ENCODE measurements at places on chromosomes 5 and 9.

DNA sequence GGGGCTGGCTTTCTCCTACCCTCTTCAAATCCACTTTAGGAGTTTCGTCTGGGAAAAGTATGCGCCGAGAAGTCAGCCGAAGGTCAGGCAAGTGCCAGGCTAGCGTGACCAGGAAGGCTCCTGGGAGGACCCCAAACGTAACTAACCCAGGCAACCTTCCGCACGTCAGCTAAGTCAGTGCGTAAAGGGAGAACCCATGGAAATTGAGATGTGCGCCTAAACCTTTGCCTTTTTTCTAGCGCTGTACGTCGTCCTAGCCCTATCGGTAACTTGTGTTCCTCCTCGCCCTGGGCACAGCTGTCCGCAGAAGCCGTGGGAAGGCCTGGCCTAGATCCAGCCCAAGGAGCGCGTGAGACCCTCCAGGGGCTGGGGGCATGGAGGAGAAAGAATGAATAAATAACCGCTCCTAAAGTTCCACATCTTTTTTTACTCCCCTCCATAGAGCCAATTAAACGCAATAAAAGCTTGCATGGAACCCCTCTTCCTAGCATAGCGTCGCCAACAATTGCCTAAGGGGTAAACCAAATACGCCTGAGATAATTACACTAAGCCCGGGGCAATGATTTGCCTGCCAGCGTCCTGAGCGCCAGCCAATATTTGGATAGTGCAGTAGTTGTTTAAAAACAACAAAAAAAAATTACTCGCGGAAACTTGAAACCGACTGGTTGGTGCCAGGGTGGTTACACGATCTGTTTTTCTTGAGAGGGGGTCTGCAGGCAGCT lies 4.0 kb upstream of the FOXB2 start:
- peak; percentile 68 for DNase-seq

GRCh38 chr5:80064124-80064523 lies 29.0 kb downstream of the THBS4 start:
- DNase-seq, result no peak

- no peak for DNase-seq
These were observed at the start of gene SELENOP for GRCh38 chr5:42811591-42812446. TSS of gene SELENOP (minus strand) at chr5:42811892. CDS start at chr5:42808353, 3,539 bp downstream.

DNA sequence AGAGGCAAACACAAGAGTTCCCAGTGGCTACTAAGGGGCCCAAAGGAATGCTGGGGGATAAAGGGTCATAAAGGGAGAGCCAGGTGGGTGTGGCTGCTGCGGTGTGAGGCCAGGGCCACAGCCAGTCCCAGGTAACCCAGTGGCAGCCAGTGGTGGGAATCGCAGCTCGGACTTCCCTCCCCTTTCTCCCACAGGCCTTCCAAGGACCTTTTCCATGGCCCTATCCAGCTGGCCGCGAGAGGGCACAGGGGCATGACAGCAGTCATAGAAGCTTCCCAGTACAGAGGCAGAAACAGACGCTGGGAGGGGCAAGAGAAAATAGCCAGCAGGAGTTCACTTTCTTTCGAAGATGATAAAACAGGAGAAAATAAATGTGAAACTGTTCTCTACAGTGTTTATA lies 257.6 kb downstream of the SEMA5A start:
- no peak for DNase-seq

GRCh38 chr5:142870532-142871362 lies 100.6 kb downstream of the ARHGAP26 start:
- DNase-seq, result no peak

DNA sequence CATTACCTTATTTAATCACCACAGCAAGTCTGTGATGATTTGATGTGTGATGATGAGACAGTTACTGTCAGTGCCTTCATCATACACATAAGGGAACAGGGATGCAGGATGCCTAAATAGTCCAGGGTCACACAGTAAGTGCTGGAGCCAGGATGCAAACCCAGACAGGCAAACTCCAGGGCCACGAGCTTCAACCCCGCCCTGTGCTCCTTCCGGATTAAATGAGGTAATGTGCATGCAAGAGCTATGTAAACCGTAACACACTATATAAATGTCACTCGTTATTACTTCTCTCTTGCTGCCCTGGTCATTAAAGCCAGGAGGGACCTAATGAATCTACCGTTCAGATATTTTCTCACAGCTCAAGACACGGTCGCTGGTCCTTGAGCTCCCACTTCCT lies 12.8 kb downstream of the SMIM23 start:
- DNase-seq, result no peak

- no peak for DNase-seq
These were observed 28.8 kb downstream of the RAI14 start for GRCh38 chr5:34684980-34685352.

DNA sequence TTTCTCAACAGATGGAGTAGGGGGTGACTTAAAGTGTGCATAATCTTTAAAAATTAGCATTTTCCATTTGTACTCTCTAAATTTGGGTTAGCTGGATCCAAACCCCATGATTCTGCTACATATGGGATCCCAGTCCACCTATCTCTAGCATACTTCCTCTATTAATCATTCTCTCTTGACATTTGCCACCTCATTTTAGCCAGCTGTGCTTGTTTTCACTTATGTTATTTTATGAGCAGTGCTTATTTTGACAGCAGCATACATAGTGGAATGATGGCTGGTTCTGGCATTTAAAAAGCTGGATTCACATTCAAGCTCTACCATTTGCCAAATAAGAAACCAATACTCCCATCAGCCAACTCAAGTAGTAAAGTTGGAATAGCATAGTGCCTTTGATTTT lies 22.5 kb upstream of the SNX18 start:
- no peak for DNase-seq

DNA sequence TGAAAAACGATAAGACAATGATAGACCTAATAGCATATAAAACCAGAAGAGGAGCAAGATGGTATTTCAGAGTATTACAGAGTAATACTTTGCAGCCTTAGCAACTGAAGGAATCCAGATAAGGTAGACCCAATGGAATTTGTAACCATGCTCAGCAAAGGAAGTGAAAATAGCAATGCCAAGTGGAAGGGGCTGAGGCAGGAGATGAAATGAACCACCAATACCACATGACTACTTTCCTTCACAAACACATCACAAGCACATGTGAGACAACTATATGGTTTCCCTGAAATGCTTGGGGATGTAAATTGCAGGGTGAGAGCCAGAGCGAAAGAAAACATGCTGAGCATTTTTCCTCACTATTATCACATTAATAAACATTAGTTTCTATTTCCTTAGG lies 79.8 kb upstream of the MELK start:
- DNase-seq, result no peak

DNA sequence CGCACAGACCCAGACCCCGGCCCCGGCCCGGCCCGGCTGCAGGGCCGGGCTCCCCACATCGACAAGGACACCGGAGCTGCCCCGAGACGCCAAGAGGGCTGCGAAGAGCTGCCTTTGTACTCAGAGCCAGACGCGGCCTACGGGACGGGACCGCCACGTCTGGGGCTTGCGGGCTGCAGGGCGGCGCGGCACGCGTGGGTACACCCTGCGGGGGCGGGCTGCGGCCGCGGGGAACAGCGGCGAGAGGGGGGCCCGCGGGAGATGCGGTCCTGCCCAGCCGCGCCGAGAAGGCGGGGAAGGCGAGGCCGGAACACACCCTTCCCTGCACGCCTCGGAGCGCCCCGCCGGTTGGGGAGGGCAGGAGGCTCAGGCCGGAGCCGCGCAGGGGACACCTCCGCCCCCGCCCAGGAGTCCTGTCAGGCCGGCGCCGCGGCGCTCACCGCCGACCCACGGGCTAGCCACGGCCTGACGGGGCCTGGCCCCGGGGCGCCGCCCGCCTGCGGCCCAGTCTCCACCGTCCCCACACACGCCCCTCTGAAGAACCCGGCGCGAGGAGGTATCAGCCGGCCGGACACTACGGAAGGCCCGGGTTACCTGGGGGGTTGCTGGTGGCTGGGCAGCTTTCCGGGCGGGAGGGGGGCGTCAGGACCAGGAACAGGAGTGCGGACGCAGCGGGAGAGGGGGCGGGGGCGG lies 478 bp downstream of the RAB14 start:
- DNase-seq, result peak; percentile 3

- no peak for DNase-seq
These were observed 40.6 kb upstream of the SLIT3 start for GRCh38 chr5:169341556-169341955.

GRCh38 chr9:117704597-117704996 lies 394 bp downstream of the TLR4 start:
- no peak for DNase-seq

DNA sequence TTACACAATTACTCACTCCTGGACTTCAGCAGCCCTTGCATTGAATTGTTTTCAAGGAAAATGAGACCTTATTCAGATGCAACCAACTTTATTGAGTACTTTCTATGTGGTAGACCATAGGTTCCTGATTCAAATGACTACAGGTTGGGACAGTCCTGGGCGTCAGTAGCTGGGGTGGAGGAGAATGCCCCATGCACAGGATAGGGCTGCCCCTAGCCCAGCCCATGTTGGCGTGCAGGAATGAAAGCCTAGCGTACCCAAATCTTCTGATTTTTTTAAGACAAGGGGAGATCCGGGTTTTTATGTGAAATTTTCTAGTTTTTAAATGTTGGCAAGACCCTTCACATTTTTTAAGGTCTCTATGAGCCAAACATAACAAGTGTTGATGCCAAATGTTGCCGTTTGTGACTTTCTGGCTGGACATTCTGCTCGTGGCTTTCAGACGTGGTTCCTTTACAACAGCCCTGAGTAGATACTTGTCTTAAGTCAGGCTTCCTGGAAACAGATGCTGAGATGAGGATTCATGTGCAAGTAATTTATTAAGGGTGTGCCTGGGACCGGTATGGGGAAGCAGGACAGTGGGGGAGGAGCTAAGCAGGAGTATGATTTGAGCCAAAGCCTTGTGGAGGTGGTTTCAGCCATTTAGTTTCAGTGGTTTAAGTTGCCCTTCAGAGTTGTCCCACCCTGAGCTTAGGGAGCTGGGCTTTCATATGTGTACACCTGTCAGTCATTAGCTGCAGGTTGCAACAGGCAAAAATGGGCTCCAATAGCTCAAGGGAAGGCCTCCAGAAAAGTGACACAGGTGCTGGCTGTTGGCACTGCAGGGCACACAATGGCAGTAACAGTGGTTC lies 154.1 kb downstream of the NTRK2 start:
- no peak for DNase-seq

- DNase-seq, result no peak
These were observed 42.9 kb upstream of the SUB1 start for GRCh38 chr5:32542216-32543059.

- no peak for DNase-seq
These were observed 181.2 kb upstream of the EDIL3 start for GRCh38 chr5:84565866-84566265.

DNA sequence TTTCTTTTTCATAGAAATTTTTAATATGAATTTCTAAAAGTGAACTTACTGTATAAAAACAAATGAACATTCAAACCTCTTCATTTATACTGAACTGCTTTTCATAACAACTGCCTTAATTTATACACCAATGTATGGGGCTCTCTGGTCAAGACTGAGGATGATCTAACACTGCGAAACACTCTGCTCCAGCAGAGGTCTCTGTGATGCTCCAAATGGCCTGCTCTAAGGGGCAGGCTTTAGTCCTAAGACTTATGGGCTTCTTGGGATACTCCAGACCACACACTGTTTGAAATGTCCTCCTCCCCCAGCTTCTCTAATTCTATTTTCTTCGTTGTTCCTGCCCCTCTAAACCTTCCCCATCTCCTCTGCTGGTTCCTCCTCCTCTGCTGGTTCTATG lies 58.5 kb downstream of the LIFR start:
- no peak for DNase-seq

- DNase-seq, result no peak
These were observed 162.0 kb upstream of the SMIM23 start for GRCh38 chr5:171623551-171624097.

DNA sequence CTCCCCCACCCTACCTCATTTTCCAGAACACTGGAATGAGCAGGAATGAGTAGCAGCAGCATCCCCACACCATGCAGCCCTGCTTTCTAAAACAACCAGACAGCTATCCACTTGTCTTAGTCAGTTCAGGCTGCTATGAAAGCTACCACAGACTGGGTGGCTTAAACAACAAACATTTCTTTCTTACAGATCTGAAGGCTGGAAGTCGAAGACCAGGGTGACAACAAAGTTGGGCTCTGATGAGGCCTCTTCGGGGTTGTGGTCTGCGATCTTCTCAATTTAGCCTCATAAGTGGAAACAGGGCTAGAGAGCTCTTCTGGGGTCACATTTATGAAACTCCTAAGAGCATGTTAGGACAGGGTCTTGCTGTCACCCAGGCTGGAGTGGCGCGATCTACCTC lies 38.9 kb downstream of the LPAR1 start:
- no peak for DNase-seq

DNA sequence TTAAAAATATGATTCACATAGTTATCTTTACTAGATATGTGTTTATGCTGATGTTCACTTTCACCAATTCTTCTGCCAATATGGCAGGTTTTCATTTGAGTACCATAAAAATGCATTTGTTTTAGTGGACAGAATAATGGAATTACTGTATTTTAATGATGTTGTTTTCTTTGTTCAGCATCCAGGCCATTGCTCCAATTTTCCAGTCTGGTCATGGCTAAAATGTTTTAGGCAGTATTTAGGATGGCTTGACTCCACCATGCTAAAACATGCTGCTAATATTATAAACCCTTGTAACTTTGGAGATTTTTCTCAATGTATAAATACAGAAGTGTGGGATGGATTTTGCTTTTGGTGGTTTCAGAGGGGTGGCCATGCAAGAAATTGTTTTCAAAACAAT lies 273.0 kb upstream of the RPS23 start:
- DNase-seq, result no peak

DNA sequence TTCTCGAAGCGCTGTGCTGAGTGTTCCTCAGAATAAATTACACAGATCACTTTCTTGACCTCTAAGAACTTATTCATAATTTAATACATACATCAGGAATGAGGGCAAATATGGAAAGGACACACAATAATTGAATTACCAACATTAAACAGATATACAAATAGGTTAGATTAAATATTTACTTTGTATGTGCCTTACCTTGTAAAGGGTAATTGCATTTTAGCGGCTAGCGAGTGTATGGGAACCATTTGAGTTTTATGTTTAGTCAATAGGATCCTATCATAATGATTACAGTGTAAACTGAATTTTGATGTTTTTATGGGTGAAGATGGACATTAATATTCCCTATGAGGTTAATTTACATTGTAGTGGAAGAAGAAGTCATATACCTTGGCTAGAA lies 1187.1 kb upstream of the WWC1 start:
- DNase-seq, result no peak

GRCh38 chr9:131606896-131607567 lies 61.7 kb downstream of the PRRT1B start:
- DNase-seq, result no peak

DNA sequence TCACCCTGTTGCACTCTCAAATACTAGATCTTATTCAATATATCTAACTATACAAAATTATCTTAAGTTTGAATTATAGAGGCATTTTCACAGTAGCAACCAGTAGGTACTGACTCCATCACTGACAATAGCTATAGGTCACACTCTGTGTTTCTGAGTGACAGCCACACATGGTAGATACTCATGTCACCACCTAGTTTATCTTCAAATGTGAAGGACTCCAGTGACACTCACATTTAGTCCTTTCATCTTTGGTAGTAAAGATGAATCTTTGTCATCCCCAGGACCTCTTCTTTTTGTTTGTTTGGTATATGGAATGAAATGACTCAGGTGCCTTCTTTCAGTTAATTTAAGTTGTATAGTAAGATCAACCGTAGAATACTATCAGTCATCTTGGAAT lies 102.5 kb upstream of the DHFR start:
- no peak for DNase-seq
